ENCODE measurements at places on chromosomes 1 and 21.

DNA sequence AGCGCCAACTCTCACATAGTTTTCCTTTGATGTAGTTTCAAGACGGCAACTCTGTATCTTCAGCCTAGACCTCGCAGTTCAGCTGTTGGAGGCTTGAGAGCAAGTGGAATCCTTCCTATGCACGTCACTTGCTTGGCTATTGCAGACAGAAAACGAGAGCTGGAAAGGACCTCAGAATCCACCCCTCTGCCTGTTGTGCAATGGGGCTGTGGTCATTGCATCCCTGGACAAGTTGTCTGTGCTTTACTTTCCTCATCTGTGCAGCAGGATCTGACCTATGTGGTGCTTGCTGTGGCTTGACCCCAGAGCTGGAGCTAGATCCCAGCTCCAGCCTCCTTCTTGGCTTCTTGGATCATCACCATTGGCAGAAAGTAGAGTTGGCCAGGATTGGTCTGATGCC is 50.0 kb upstream of the IGSF21 start:
- DNase-seq = no peak

- peak; percentile 16 for DNase-seq
Measured at GRCh38 chr1:234731569-234732085, 121.6 kb upstream of the IRF2BP2 start.

DNA sequence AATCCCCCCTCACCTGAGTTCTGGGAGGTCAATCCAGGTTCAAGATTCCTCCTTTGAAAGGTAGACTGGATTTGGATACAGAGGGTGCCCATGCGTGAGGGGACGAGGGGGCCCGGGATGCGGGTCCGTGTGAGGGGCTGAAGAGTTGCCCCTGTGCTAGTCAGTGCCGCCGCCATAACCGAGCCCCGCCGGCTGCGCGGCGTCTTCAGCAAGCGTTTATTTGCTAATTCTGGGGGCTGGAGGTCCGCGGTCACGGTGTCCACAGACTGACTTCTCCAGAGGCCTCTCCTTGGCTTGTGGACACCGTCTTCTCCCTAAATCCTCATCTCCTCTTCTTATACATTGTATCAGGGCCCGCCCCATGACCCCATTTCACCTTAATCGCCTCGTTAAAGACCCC is 20.9 kb upstream of the SAMD11 start:
- DNase-seq = no peak

DNA sequence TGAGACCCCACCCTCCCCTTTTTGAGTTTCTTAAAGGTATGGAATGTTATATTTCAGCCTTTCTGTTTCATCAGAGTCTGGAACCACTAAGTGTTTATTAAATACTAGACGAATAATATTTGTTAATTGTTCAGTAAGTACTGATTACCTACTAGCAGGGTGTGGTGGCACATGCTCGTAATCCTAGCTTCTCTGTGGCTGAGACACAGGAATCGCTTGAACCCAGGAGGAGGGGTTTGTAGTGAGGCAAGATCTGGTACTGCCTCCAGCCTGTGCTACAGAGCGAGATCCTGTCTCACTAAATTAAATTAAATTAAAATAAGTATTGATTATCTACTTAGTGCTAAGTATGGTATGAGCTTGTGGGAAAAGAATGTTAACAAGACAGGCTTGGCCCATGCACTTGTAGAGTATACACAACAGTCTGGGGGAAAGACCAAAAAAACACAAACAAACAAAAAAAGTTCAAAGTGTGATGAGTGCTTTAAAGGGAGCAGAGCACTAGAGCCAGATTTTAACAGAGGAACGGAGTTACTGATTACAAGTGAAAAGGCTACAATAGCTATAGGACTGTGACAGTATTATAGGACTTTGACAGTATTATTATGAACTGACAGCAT is 2.4 kb downstream of the CEPT1 start:
- DNase-seq = no peak

GRCh38 chr1:193120604-193121166 is 1.1 kb upstream of the CDC73 start:
- DNase-seq = no peak

DNA sequence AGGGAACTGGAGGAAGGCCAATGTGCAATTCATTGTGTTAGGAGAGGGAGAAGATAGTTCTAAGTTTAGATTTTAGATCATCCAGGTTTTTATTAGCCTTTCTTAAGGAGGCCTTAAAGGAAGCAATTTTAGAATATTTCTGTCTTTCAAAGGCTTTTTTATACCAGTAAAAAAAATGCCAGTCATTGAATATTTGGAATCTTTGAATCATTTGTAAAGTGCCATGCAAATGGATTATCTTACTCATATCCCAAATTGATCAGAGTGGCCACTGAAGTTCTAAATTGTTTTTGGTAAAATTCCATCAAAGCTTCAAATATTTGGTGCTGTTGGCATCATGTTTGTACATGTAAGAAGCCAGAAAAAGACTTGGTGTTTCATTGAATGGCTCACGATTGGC is 244.8 kb downstream of the RPS6KC1 start:
- DNase-seq = no peak

GRCh38 chr1:107413546-107413945 is 272.7 kb downstream of the NTNG1 start:
- no peak for DNase-seq

DNA sequence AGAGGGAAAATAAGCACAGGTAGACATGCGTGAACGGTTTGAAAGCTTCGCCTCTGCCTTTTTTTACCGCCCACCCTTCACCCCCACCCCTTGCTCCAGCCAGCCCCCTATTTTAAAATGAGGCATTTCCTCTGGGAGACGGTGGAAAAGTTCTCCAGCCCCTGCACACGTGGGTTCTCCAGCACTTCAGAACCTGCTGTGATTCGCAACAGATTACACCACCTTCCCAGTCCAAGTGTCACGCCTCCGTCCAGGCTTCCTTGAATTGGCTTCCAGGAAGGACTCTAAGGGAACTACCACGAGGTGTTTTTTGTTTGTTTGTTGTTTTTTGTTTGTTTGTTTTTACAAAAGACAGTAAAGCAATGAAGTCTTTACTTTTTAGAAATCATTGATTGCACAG is 2.6 kb downstream of the LRRC7 start:
- no peak for DNase-seq

- no peak for DNase-seq
Measured at GRCh38 chr1:67224856-67225255, 58.6 kb downstream of the IL23R start.

Measured in CD4-positive, alpha-beta T cell treated with Interleukin-6 at 100 ng/mL for 8 hours (primary cell).